Glomerular endothelial cell (primary cell): ENCODE measurements at places on chromosomes 6 and 20. TPM values are rescaled to one million over a fixed set of nuclear protein-coding genes. Genes with fewer than 3 reads are reported as not detected.

NDRG3 gene
- total RNA-seq = 21.0 and 25.6 TPM in 2 replicates

- no peak for DNase-seq
Observed at GRCh38 chr6:111658462-111659154, 52.9 kb upstream of the TRAF3IP2 start.

HS3ST5 gene
- not detected in 2 replicates for total RNA-seq

DNA sequence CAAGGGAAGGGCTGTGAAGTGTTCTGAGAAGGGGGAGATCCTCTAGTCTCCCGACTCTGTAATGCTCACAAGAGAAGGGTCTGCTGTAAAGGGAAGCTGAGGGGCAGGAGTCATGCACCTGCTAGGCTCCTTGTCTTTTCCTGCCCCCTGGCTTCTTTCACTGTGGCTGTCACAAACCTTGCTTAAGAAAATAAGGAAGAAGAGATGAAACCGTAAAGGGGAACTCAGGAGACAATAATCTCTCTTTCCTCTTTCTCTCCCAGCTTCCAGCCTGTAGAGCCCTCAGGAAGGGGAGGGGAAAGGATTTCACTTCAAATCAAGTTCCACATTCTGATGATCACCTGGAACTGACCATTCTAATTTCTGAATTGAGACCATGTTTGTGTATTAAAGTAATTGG, 26.3 kb downstream of the SLC13A3 start:
- DNase-seq = no peak

DNA sequence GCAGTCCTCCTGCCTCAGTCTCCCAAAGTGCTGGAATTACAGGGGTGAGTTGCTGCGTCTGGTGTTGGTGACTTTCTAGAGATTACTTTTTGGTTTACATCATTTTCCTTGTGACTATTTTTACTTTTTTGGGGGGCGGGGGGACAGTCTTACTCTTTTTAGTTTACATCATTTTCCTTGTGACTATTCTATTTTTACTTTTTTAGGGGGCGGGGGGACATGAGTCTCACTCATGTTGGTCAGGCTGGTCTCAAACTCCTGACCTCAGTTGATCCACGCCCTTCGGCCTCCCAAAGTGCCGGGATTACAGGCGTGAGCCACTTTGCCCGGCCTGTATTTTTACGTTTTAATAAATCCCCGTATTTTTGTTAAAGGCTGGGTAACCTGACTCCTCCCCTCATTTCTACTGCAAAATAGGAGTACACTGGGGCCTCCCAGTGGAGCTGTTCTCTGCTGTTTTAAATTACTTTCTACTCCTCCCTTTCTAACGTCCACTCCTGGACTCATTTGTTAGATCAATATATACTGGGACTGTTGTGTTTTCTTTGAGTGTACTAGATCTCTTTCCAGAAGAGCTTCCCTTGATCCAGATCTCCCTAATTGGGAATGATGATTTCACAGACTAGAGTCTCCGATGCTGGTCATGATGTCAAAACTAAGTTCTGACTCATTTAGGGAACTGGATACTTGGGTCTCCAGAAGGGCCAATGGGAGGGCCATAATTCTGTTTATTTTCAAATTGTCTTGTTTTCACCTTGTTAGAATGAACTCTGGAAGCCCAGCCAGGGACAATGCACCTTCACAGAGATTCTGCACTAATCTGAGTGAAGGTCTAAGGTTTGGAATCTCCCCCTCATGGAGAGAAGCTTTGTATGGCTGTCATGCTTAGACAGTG, 9.2 kb downstream of the HSPA1B start:
- no peak for DNase-seq

DNA sequence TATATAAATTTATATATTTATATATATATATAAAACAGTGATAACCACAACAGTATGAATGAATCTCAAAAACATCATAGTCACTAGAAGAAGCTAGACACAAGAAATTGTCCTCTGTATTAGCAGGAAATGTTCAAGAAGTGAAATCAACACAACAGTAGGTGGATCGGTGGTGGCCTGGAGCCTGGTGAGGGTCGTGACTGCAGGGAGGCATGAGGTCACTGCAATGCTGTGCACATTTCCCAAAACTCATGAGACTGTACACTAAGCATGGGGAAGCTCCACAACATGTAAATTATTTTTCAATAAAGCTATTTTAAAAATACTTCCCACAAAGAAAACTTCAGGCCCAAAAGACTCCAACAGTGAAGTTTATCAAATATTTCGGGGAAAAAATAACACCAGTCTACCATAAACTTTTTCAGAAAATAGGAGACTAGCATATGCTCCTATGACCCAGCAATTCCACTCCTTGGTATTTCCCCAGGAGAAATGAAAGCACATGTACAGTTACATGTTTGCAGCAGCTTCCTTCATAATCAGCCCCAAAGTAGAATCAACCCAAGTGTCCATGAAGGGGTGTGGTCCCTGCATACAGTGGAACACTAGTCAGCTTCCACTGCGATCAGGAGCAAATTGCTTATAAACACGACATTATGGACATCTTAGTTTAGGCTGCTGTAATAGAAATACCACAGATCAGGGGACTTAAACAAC, 144.2 kb downstream of the TBXT start:
- no peak for DNase-seq
